ENCODE measurements at places on chromosomes 11 and 22.

GRCh38 chr11:110432713-110433392 lies 3.1 kb downstream of the FDX1 start:
- no peak for DNase-seq

DNA sequence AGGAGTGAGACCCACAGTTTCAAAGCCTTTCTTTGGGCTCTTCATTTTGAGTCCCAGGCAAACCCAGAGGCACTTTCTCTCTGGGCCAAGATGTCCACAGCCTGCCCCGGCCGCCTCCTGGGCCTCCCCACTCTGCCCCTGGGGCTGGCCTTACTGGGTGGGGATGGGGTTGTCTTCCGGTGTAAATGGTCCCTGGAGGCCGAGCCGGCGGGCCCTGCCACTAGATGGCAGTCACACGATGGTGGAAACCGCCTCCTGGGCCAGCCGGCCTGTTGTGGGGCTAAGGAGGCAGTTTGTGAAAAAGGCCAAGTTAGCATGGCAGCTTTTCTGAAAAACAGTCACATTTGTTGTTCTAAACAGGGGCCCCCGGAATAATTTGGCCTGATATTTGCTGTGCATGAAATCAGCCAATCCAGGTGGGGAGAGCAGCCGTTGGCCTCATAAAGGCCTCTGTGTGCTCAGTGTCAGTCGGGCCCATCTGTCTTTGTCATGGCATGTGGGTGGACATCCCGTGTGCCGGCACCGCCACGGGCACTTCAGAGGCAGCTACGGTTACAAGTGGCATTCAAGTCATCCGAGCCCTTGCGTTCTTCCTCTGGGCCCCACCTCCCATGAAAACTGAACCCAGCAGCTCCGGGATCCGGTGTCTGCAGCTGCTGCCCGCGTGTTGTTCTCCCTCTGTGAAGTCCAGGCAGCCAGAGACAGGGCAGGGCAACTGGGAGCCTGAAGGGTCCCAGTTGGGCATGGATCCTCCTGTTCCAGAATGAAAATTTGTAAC lies 6.5 kb downstream of the MRPL23 start:
- DNase-seq = no peak

DNA sequence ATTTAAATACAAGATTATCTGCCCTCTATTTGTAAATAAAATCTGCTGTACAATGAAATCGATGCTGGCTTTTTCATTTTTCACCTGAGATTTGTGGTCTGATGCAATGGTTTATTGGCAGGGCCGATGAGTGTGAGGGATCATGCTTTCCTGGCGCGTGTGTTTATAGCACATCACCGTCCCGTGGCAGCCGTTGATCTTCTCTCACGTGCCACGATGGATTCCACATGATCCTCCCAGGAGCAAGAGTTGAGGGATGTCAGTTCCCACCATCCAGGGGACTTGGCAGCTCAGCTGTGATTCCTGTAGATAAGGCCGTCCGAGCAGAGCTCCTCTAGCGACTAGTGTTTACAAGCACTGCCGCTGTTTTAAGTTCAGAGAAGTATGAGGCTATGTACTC lies 213.7 kb downstream of the TBC1D22A start:
- DNase-seq = no peak

DNA sequence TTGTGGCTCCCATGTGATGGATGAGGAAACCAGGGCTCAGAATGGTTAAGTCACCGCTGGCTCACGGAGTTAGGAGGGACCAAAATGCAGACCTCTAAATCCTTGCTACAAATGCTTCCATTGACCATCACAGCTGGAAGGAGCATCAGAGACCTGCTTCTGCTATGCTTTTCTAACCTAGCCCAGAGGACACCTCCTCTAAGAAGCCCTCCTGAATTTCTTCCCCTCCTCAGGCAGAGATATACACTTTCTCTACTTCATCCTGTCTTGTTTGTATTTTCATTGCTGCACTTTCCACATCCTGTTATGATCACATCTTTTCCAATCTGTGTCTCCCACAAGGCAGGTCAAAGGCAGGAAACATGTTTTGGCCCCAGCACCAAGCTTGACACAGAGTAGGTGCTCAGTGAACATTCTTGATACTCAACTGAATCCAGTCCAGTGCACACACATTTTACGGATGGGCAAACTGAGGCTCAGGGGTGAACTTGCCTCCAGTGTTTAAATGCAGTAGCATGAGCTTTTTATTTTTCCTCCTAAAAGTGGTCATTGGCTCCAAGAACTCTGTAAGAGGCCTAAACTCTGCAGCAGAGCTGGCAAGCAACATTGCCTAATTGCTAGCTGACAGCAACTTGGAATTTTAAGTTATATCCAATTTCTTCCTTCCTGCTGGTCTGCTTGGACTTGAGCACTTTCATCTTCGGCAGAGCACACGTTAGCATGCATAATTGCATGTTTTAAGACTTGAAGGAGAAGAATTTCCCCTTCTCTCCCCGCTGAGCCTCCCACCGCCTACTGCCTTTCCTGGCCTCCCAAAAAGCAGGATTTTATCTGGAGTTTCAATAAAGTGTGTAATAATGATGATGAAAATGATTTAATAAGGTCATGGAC lies 12.7 kb downstream of the SCUBE1 start:
- DNase-seq = no peak

GRCh38 chr11:134331354-134332188 lies at the start of gene GLB1L2:
GLB1L2 (plus strand) TSS chr11:134331988; CDS start chr11:134332062, 74 bp downstream.
- peak; percentile 58 for DNase-seq

DNA sequence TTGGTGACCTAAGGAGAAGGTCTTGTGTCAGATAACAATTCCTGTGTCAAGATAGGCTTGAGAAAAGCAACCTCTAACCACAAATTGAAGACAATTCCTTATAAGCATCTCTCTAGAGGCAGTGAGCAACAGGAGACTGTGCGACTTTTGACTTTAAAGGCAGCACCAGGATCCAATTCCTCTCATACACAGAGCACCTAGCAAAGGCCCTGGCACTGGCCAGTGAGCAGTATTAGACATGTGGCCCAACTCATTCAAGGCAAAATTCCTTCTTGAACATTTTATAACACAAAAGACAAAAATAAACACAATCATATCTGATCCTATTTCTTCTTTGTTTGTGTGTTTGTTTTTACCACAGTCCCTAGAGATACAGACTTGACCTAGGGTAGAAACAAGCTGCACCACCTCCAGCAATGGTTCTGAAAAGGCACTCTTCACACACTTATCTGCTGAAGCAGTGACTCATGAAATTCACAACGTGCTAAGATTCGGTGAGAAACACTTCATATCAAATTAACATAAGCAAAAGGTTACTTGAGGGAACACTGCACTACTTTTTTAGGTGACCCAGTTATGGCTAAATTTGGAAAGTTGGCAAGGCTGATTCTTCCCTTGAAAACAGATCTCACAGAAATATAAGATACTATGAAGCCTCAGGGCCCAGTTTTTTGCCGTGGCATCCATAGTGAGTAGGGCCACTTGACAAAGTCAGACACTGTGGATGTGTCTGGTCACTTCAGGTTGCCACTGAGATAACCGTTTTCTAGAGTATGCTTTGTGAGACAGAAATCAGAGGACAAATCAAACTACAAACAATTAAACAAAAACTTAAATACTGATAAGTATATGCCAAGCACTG lies 1018.9 kb downstream of the DLG2 start:
- DNase-seq = no peak

- no peak for DNase-seq
These were observed 318.3 kb downstream of the MN1 start for GRCh38 chr22:27483095-27483785.

GRCh38 chr11:120334894-120335462 lies 1.2 kb upstream of the ARHGEF12 start:
- peak; percentile 89 for DNase-seq

DNA sequence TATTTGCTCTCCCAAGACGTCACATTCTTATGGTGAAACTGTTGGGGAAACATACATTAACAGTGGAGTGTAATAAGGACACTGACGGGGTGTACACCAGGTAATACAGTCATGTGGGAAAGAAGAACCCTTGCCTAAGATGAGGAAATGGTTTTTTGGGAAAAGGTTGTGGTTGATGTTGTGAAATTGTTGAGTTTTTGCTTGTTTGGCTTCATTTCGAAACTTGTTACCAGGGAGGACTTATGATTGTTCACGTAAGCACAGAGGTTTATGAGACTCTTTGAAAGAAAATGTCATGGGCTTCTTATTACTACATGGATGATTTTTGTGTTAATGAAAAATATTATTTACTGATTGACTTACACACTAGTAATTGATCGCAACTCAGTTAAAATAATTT lies 16.8 kb downstream of the ANO3 start:
- DNase-seq = no peak

GRCh38 chr22:37431366-37431765 lies 4.1 kb upstream of the ELFN2 start:
- DNase-seq = no peak

DNA sequence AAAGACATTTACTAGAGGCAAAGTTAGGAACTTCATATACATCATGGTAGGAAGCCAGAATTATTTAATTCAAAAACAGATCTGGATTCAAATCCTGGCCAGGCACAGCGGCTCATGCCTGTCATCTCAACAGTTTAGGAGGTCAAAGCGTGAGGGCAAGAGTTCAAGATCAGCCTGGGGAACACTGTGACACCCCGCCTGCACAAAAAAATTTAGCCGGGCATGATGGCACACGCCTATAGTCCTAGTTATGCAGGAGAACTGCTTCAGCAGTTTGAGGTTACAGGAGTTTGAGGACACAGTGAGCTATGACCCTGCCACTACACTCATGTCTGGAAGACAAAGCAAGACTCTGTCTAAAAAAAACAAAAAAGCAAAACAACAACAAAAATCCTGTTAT lies 8.9 kb downstream of the MRTFA start:
- DNase-seq = no peak

- no peak for DNase-seq
These were observed 27.3 kb upstream of the NFRKB start for GRCh38 chr11:129922674-129923073.

- DNase-seq = no peak
These were observed 118.3 kb upstream of the RCN1 start for GRCh38 chr11:31972623-31973022.

DNA sequence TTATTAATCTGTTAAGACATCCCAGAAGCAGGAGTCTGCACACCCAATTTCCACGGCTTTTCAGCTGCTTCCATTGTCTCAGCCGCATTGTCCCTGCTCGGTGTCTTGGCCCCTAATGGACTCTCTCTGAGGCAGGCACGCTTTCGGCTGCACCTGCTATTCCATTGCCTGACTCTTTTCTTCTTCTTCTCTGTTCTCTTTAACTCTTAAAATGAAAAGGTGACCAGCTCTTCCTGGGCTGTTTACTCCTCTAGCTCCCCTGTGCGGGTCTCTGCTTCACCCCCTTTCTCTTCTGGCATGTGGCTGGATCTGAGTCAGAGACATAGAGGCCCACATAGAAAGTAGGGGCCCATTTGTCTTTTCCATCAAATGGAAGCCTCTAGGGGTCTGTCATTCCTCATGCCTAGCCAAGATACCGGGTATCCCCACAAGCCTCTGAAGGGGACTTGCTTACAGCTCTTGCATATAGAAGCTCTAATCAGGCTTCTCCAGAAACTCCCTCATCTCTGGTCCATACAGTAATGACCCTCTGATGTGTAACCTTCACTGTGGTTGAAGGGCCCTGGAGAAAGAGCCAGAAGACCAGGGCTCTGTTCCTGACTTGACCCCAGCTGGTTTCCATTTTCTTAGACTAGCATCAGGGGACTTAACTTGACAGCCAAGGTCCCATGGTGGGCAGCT lies 243.9 kb downstream of the ST3GAL4 start:
- DNase-seq = no peak

GRCh38 chr11:5204787-5205186 lies 4.3 kb upstream of the OR51V1 start:
- peak; percentile 94 for DNase-seq

GRCh38 chr22:25490896-25491295 lies 73.6 kb upstream of the GRK3 start:
- no peak for DNase-seq

GRCh38 chr22:46262449-46263215 lies 511 bp downstream of the PKDREJ start:
- DNase-seq = peak; percentile 77

DNA sequence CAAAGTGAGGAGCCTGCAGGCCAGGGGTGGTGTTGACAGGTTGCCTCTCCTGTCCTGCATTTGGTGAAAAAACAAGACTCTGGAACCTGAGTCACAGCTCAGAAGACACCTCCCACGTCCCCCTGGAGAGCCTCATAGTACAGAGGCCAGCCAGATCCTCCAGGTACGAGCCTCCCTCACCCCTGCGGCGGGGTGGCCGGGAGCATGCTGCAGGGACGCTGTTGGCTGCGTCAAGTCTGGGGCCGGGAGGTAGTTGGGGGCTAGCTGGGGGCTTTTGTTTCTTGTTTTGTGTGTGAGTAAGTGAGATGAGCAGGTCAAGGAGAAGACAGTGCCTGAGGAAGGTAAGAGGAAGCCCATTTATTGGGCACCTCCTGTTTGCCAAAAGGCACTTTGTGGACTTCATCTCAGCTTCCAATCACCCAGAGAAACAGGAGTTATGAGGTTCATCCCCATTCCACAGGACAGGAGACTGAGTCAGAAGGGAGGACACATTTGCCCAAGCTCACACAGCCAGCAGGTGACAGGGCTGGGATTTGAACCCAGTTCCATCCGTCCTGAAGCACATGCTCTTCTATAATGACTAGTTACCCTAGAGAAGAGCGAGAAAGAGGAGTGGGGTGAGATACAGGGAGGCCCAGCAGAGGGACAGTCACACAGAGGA lies 18.3 kb upstream of the WNT11 start:
- DNase-seq = no peak

GRCh38 chr22:31728857-31729256 lies 21.1 kb downstream of the PRR14L start:
- peak; percentile 34 for DNase-seq

GRCh38 chr22:41240377-41241132 lies at the start of gene CHADL:
CHADL (minus strand) TSS chr22:41240931; CDS start chr22:41240881, 50 bp downstream.
- DNase-seq = no peak

GRCh38 chr11:108906826-108907225 lies 242.0 kb downstream of the DDX10 start:
- no peak for DNase-seq

- DNase-seq = no peak
These were observed 34.2 kb downstream of the ABTB2 start for GRCh38 chr11:34323601-34324000.

DNA sequence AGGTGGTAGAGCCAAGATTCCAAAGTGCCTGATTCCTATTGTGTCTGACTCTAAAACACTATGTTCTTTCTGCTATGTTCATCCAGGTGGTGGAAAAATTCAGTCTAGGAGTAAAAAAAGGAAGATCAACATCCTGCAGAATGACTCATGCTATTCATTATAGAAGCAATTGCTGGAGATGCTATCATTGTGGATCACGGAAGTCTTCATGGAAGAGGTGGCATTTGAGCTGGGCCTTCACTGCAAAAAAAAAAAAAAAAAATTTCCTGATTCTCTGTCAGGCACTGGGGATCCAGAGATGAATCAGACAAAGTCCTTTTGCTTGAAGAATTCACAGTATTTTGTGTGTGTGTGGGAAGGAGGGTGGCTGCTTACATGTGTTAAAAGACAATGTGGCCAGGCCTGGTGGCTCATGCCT lies 1.4 kb upstream of the UVRAG start:
- no peak for DNase-seq

Measured in hematopoietic multipotent progenitor cell treated with erythropoietin and hydrocortisone succinate and interleukin-3 and kit ligand, for 8 days (in vitro differentiated cells).